Lung (tissue), 17 donors: ENCODE measurements at places on chromosomes 5 and 9.

- DNase-seq = peak; percentile 76
These were observed 434 bp downstream of the GLRX start for GRCh38 chr5:95822043-95822541.

GRCh38 chr5:31809050-31809870 lies 170.3 kb downstream of the PDZD2 start:
- peak; percentile 71 for DNase-seq

DNA sequence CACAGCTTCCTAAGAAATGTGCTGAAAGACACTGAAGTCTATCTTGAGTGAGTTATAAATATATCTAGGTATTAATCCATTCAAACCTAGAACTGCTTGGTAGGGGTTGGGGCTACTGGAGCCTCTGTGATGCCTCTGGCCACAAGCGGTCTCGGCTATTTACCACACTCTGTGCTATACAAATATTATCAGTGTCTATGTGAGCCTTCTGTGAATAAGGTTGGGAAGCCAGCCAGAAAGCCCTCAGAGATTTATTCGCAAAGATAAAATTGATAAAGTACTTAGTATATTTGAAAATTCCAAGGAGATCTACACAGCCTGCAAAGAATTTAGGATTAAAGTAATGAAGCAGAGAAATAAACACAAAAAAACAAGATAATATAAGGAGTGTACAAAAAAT lies 41.4 kb downstream of the LIFR start:
- DNase-seq = no peak

DNA sequence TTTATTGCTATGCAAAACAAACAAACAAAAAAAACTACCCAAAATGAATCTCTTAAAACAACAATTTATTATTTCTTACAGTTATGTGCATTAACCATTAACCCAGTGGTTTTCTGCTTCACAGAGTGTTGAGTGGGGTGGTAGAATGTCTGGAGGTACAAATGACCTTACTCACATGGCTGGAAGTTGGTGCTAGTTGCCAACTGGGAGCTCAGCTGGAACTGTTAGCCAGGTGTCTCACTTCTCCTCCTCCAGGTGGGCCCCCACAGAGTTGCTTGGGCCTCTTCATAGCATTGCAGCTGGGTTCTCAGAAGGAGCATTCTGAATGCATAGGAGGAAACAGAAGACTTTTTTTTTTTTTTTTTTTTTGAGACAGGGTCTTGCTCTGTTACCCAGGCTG lies 10.5 kb upstream of the B4GALT1 start:
- no peak for DNase-seq

GRCh38 chr5:148993283-148993936 lies 69.5 kb downstream of the SH3TC2 start:
- no peak for DNase-seq

DNA sequence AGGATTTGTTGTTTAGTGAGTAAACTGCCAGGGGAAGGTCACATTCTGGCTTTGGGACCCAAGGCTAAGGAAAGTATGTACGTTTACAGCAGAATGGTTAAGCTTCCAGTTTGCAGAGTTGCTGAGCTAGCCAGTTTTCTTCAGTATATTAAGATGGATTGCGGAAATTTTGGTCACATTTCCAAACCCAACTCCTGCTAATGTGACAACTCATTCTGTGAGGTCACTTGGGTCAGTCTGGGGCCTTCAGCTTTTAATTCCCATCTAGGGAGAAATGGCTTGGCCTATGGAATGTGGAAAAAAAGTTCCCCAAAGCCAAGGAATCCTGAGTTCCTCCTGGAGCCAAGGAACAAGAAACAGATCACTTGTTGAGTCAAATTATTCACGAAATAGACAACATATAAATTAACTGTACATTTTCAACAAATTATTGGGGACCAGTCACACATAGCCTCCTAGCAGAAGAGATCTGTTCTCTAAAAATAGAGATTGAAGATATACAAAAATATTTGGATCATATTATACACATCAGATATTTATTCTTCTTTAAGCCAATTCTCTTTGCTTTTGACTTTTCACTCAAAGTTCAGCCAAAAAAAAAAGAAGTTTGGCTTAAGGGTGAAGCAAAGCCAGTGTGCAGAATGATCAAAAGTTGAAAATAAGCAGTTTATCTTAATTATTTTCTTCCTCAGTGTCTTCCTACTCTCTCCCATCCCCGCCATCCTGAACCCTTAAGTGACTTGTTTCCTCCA lies 8.8 kb downstream of the KCNV2 start:
- DNase-seq = no peak

GRCh38 chr5:97501286-97501964 lies 318.4 kb upstream of the RIOK2 start:
- no peak for DNase-seq

GRCh38 chr5:82512025-82512424 lies 233.9 kb upstream of the RPS23 start:
- DNase-seq = no peak

GRCh38 chr9:83520292-83520691 lies 17.9 kb downstream of the FRMD3 start:
- no peak for DNase-seq

- DNase-seq = peak; percentile 86
These were observed 66.7 kb downstream of the SIL1 start for GRCh38 chr5:139131465-139131864.

GRCh38 chr5:36701085-36701698 lies 94.8 kb downstream of the SLC1A3 start:
- DNase-seq = peak; percentile 86

DNA sequence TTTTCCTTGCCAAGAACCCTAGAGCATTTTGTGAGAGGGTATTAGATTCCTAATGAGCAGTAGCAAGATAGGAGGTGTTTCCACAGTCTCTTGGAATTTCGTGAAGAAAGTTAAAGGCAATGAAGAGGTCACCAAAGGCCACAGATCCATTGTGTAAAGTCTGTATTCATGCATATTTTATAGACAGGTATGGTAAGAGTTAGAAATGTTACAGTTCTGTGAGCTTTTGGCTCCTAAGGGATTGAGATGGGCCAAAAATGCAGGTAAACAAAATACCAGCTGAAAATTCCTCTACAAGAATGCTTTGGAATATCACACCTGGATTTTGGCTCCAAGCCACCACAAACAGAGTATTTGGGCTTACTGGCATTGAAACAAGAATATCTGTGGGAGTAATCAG lies 47.4 kb upstream of the FST start:
- no peak for DNase-seq

DNA sequence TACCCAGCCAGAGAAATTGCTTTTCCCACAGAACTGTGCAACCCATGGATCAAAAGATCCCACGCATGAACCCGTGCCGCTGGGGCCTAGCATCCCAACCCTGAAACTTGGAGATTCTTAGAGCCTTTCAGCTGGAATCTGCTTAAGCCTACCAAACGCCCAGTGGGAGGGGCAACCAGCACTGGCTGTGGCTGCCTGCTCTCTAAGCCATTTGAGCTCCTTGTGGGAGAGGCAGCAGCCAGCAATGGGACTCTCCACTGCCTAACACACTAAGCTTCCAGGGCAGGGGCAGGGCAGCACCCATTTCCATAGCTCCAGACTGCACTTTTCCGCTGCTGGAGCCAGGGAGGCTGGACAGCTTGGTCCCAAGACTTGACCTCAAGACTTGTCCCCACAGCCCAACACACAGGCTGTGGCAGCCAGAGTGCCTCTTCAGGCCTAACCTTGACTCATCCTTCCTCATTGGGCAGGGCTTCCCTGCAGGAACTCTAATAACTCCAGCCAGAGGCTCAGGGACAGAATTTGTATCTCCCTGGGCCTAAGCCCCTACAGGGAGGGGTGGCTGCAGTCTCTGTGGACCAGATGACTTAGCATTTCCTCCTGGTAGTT lies 437.4 kb downstream of the MTRR start:
- DNase-seq = no peak

DNA sequence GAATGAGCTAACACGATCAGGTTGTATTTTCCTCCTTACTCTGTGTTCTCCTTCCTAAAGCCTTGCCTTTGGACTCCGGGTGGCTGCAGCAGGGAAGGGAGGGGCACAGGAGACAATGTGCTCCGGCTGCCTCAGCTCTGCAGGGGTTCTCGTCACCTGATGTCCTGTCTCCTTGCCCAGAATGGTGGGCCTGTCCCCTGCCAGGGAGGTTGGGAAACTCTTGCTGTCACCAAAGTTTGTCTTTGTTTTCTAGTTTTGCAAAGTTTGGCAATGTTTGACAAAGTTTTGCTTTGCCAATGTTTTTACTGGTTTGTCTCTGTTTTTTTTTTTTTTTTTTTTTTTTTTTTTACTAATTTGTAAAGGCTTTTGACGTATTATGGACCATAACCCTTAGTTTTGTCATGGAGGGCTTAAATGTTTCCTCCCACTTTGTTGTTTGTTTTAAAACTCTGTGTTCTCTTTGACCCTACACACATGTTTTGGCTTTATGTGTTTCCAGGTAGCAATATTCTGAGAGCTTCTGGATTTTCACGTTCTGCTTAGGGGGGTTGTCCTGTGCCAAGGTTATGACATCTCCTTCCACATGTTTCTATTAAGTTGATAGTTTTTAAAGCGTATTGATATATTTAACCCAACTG lies 49.3 kb downstream of the GADD45G start:
- DNase-seq = no peak

DNA sequence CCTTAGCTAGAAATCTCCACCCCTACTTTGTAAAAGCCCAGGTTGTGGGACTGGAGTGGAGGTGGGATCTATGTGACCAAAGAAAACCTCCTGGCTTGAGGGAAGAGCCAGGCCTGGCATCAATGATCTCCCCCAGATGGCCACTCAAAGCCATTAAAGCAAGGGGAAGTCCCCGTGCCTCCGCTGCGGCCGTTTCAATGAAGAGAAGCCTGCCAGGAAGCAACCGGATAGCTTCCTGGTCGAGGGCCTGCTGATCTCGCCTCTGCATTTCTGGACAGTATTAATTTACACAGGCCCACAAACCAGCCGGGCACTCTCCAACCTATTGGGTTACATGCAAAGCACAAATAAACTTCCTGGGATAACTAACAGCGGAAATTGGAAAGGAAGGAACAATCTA lies 160.5 kb upstream of the MSX2 start:
- DNase-seq = peak; percentile 44

GRCh38 chr9:93071464-93071863 lies 13.0 kb downstream of the SUSD3 start:
- DNase-seq = no peak

- no peak for DNase-seq
These were observed 771 bp upstream of the TMEM171 start for GRCh38 chr5:73119451-73120157.

GRCh38 chr9:81234924-81235610 lies 454.3 kb downstream of the TLE1 start:
- no peak for DNase-seq

DNA sequence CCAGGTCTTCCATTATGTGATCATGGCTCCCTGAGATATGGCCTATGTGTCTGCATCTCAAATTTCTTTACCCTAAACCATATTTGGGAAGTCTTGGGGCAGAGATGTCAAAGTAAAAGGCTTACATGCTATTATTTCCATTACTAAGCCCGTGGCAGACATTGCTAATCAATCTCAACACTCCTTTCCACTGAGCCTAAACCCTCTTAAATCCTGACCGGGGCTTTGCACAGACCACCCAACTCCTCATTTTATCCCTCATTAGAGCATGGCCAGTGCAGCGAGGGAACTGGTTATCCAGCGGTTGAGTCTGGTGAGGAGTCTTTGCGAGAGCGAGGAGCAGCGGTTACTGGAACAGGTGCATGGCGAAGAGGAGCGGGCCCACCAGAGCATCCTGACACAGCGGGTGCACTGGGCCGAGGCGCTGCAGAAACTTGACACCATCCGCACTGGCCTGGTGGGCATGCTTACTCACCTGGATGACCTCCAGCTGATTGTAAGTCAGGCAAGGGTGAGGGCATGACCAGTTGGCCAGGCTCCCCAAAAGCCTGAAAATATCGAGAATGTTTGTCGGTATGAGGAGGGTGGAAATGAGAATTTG lies 11.0 kb downstream of the BSPRY start:
- DNase-seq = no peak

DNA sequence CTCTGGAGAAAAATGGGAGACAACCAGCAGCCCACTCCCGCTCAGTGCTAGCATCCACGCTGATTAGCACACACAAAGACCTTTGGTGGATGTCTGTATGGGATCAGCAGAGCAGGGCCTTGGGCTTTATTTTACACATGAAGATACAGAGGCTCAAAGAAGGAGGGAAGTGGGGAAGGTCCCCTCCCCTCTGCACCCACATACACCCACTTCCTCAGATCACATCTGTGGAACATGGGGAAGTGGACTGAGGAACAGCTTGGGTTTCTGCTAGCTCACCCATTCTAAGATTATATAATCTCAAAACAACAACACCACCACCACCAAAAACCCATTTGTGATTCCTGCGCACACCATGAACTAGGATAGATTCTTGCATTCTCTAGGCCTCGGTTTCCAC lies 14.0 kb downstream of the GGTA1 start:
- no peak for DNase-seq

- peak; percentile 2 for DNase-seq
These were observed 8.0 kb downstream of the EBF1 start for GRCh38 chr5:159091596-159092331.

DNA sequence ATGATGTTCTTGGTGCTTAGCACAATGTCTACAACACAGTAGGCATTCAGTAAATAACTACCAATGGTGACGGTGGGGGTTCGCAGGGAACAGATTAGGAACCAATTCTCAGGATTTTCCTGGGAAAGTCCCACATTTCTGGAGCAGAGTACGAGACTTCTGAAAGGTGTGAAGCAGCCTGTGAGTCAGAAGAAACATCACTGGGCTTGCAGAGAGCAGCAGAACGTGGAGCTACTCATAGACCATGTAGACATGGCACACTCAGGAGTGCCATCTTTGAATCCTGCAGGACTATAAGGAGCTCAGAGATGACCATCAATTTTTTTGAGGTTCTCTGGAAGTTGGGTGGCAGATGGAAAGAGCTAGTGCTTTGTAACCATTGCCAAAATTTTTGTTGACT lies 106.6 kb upstream of the ANKRD55 start:
- DNase-seq = no peak

GRCh38 chr5:81398741-81399140 lies 4.8 kb upstream of the ACOT12 start:
- no peak for DNase-seq
